ENCODE measurements at places on chromosomes 5 and 9.

DNA sequence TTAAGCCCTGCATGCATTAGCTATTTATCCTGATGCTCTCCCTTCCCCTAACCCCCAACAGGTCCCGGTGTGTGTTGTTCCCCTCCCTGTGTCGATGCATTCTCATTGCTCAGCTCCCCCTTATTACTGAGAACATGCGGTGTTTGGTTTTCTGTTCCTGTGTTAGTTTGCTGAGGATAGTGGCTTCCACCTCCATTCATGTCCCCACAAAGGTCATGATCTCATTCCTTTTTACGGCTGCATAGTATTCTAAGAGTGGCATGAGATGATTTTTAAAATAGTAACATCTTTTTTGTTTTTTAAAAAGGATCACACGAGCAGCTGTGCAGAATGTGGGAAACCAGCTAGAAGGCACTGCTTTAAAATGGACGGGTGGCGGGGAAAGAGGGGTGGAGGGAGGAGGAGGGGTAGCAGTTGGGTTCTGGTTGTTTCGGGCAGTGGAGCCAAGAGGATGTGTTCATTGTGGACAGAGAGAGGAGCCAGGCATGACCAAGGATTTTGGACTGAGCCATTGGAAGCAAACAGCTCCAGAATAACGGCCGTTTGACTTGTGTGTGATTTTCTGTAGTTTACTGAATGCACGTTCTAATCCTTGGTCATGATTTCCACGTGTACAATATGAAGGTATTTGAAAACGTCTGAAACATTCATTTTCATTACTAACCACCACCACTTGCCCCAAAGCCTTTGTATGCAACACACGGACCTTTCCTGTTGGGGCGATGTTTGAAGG is 1.7 kb upstream of the TENT4A start:
- no peak for DNase-seq

DNA sequence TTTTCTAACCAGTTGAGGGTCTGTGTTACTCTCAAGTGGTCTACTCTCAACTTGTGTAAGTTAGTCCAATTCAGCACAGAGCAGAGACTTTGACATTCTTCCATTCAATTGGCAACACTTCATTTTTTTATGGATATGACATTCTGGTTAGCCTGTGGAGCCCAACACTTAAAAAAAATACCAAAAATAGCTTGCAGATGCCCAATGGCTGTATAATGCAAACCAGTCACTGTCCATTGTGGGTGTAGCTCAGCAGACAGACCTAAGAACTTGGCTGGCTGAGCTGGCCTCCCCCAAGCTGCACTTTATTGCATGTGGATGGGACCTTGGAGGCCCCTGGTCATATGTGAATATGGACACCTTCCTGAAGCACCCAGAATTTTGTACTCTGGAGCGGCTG is 103.2 kb downstream of the DPYSL3 start:
- DNase-seq = no peak

DNA sequence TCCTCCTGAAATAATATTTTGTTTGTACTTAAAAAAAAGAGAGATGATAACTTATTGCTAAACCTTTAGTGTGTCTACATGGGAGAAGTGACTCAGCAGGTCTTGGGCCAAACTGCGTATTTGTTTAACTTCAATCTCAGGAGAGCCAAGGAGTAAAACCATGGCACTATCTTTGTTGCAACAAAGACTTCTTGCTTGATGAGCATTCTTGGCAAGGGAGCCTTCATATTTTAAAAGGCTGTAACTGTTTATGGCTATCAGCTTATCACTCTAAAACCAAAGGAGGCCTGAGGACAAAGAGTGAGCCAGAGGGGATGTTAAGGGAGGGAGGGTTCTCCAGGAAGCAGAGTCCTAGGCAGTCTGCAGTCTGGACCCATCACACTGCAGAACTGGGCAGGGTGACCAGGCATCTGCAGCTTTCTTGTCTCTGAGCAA is 216.2 kb upstream of the S1PR3 start:
- no peak for DNase-seq

DNA sequence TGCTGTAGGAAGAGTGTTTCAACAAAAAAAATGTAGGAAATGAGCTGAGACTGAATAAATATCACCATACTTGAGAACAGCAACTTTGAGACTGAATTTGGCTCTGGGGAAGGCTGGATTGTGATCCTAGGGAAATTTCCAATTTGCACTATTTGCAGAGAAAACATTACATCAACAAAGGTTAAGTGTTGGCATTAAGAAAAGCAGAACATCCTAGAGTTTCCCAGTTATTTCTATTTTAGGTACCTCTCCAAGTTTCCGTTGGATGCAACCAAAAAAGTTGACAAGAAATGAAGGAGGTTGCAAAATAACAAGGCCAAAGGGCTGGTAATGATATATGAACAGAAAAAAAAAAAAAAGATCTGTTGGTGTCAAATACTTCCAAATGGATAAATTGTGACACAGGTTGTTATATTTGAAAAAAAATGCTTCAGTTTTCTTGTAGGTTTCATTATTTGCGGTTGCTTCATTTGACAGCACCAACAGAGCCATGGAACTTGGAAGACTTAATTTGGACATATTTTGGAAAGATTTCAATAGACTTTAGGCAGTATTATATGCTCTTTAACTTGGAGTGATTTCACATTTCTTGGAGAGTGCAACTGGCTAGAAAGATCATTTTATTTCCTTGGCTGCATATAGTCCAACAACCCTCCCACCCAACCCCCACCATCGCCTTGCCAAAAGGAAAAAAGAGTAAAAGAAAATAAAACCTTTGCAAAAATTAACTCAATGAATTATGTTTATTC is 230.8 kb downstream of the ZNF608 start:
- no peak for DNase-seq

DNA sequence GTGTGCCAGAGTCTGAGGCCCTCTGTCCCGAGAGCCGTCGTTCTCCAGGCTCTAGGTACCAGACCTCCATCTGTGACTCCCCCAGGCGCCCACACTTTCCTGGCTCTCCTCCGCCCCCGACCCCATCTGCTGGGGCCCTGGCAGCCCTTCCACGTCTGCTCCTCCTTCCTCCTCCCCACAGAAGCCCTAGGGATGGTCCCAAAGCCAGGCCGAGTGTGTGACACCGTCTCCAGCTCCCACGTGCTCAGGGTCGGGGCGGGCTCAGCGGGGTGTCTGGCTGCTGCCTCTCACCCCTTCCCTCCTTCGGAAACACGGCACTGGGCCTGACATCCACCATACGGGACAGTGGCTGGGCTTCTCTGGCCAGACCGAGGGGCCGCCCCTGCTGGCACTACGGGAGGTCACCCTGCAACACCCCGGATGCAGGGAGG is 20.5 kb upstream of the SLC6A19 start:
- no peak for DNase-seq

All from activated CD4-positive, alpha-beta T cell treated with anti-CD3 and anti-CD28 coated beads, Interleukin-2, Interleukin-6, amounts not matched to agents 100 ng/mL and 50 ng/mL, durations not matched to agents 16 hours and 8 hours (primary cell).